ENCODE measurements at places on chromosomes 7 and 10.

DNA sequence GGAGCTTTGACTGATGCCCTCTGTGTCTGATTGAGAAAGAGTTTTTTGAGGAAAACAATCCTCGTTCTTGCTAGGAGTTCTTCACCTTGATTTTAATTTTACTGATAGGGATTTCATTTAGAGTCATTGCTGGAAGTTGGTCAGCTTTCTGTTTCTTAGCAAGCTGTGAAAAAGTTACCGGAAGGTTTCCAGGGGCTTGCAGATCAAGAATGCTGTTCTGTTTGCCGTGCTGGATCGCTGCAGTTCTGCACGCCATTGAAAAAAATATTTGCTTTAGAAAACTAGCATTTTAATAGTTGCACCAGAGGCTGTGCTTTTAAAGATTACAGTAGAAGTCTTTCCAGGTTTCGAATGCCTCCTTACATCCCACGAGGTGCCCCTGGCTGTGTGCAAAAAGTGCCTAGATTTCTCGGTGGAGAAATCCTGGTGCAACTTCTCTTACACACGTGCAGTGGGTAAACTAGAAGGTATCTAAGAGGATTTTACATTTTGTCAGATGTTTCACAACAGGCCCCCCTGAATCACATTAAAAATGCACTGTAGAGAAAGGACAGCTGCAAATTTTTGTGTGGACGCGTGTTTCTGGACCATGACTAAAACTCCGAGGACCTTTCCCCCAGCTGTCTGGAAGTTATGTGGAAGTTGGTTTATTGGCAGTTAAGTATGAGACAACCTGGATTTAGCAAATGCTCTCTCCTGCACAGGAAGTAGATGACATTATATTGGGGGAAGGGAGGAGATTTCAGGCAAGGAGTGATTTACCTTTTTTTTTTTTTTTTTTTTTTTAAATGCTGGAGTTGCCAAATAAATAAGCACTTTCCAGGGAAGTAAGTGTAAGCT is 5.8 kb downstream of the TCF7L2 start:
- peak; percentile 60 for DNase-seq

DNA sequence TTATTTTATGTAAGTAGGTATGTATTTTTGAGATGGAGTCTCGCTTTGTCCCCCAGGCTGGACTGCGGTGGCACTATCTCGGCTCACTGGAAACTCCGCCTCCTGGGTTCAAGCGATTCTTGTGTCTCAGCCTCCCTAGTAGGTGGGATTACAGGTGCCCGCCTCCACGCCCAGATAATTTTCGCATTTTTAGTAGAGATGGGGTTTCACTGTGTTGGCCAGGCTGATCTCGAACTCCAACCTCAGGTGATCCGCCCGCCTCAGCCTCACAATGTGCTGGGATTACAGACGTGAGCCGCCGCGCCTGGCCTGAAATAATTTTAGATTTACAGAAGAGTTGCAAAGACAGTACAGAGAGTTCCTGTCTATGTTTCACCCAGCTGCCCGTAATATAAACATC is 37.5 kb downstream of the PFKFB3 start:
- DNase-seq: no peak

GRCh38 chr10:31999070-31999660 is 57.1 kb downstream of the KIF5B start:
- DNase-seq: no peak

DNA sequence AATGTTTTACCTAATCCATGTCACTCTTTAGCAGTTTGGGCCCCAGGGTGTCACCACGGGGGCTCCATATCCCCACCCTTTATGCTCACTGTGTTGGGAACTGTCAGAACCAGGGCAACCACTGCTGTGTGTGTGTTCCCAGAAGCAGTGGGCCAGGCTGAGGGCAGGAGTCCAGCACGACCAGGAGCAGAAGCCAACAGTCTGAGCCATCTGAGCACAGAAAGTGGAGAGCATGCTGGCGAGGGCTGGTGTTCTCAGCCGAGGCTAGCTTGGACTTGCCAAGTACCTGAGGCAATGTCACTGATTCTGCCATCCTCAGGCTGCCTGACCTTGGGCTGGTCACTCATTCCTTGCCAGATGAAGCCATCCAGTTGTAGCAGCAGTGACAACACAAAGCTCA is 285.0 kb downstream of the BMPER start:
- DNase-seq: no peak

DNA sequence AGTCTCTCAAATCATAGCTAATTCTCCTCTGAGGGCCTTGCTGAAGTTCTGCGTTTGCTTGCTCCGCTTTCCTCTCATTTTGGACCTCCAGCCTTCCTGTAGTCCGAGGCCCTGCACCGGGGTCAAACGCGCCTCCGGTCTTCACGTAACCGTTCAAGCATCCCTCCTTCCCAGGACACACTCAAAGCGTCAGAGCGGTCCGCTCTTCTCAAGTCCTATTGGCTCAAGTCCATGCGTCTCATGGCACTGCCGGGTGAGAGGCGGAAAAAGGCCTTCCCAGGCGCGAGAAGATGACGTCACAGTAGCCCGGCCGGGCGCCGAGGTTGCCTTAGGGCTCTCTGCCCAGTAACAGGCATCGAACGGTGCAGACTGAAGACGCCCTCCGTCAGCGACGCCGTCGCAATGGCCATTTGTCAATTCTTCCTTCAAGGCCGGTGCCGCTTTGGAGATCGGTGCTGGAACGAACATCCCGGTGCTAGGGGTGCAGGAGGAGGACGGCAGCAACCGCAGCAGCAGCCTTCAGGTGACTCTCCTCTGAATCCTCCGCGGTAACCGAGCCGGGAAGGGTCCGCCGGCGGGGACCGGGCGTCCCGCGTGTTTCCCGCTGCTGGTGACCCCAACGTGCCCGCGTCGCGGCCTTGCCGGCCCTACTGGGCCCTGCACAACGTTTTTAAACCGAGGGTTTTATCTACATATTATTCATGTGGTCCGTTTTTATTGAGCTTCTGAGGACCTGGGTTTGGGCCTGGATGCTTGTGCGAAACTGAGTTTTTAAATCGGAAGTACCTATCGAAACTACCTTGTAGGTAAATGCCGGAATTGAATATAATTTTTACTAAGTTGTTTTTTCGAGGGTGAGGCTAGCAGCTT is at the start of gene NUP42:
NUP42 (plus strand) TSS at position 365 of the 870 bp plus-strand sequence; CDS start at position 403, 38 bp downstream.
- DNase-seq: peak; percentile 97

DNA sequence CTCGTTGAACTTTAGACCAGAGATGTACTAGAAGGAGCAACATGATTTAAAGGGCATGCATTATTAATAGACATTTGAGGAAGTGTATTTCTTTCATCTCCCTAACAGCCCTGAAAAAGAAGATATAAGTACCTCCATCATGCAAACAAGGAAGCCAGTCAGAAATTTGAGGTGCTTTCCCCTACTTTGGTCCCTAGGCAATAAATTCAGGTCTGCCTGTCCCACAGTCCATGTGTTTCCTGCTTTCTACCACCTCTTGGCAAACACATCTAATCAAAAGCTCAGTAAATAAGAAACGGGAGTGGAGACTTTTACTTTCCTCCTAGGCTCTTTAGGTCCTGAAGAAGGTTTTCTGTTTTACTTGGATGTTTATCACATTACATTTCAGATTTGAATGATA is 5.2 kb upstream of the SEMA3C start:
- DNase-seq: no peak

- DNase-seq: peak; percentile 62
Measured at GRCh38 chr7:77696643-77697534, 630 bp downstream of the RSBN1L start.

GRCh38 chr10:6840766-6841165 is 260.7 kb upstream of the PRKCQ start:
- peak; percentile 25 for DNase-seq

DNA sequence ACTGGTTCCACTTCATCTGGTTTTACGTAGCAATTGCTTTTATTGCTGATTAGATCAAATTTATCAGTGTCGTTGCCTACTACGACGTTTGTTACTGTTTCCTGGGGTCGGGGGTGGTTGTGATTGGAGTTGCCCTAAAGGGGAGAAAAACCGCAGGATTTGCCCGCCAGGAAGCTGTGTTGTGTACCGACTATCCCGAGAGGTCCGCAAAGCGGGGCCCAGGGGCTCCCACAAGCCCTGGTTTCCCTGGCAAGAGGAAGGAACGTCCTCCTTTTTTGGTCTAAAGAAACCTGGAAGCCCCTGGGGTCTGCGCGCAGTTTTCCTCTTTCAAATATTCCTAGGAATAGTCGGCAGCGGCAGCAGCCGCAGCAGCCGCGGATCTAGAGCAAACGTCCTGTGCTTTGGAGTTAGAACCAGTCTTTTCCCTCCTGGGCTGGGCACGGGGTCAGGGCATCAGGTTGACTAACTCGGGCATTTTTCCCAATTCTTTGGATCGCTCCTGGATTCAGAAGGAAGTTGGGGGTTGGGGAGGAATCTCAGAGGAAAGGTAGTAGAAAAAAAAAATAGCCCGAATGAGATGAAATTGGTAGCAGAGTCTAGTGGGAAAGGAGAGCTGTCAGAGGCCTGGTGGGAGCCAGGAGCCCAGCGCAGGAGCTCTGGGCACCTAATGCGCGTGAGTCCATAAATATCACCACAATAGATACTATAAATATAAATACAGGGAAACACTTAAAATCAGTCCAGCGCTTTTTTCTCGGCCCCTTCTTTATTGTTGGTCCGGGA is 4.6 kb downstream of the VAX1 start:
- DNase-seq: no peak

- no peak for DNase-seq
Measured at GRCh38 chr10:47114680-47115186, 185.3 kb upstream of the GDF10 start.

DNA sequence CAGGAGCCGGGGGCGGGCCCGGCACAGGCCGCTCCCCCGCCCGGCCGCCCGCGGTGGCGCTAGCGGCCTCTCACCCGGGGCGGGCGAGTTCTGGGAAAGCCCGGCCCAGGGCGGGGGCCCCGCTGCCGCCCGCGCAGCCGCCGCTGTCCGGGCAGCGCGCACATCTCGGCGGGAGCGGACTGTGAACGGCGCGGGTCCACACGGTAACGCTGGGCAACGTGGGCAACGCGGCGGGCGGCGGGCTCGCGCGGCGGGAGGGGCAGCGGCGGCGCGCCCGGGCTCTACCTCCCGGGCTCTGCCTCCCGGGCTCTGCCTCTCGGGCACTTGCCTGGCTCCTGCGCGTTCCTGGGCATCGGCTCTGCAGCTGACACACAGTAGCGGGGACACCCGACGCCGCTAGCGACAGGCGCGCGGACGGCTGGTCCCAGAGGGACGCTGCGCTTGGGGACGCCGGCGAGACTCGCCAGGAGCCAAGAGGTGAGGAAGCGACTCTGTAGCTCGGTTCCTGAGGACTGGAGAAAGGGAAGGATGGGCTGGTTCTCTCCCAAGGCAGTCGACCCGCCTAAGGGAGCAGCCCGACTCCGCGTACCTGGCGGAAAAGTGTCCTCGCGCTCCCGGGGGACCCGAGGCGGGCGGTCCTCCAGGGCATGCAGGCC is at the start of gene PLCE1:
PLCE1 (plus strand) TSS at position 150 of the 656 bp plus-strand sequence. CDS start 37,116 bp downstream, outside the sequence.
- no peak for DNase-seq

DNA sequence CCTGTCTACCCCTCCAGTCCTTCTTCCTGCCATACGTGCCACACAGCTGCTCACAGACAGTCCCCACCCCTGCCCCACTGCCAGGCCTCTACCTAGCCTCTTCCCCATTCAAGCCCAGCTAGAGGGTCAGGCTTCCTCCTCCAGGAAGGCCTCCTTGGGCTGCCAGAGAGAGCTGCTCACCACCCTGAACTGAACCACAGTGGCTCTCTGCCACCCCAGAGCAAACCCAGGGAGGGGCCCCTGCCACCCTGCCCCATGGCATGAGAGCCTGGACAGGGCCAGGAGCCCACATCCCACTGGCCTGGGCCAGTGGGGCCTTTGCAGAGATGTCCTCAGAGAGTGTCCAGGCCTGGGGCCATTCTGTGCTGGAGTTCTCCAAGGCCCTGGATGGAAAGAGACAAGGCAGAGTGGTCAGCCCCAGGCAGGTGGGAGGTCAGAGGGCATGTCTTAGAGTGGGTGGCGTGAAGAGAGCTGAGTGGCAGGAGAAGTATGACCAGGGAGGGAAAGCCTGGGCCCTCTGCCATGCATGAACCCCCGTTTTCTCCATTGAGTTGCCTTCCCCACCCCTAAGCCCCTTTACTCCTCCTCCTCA is 40.4 kb downstream of the TMEM270 start:
- DNase-seq: no peak

DNA sequence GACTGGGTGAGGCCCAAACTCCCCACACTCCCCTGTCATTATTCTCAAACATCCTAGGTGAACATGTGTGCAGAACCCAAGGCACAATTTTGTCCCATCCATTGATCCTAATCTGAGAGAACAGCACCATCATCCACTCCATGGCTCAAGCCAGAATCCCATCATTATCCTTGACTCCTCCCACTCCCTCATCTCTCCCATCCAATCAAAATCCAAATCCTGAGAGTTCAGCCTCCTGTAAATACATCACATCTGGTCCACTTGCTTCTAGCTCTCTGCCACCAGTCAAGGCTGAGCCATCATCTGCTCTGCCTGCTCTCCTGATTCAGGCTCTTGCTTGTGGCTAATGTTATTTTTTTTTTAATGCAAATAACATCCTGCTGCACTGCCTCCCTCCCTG is 75.9 kb upstream of the SLF2 start:
- DNase-seq: no peak

DNA sequence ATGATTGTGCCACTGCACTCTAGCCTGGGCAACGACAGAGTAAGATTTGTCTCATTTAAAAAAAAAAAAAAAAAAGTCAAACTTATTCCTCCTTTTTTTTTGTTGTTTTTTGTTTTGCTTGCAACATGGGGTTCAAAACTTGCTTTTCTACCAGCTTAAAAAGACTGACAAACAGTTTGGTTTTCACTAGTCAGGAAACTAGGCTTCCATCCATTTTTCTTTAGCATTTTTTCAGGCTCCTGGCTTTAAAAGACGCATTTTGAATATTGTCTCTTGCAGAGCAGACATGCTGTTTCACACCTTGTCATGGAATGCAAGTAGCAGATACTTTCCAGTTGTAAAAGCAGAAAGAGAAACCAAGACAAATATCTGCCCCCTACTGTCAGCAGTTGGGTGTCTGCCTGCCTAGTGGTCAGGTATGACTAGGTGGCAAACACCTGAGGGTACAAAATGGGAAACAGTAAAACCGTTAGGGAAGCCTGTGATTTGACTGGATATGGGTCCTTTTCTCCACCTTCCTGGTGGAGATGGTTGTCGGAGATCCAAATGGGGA is 139.9 kb downstream of the CCDC71L start:
- DNase-seq: peak; percentile 26

GRCh38 chr7:148905093-148905666 is 21.1 kb upstream of the EZH2 start:
- peak; percentile 36 for DNase-seq

DNA sequence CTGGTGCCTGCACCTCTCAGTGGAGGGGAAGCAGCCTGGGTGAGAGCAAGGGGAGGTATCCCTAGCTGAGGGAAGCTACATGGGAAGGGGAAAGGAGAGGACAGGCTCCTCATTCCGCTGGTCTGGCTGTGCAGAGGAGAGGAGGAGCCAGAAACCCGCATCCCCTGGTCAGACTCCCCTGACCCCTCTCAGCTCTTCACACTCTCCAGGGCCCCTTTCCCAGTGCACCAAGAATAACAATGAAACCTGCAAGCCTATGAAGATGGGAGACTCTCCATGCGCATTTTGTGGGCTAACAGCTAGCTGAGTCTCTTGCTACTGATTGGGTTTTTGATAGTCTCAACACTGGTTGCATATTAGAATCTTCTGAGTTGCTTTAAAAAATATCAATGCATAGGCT is 319.9 kb upstream of the COBL start:
- DNase-seq: no peak

GRCh38 chr10:7707858-7708622 is 4.9 kb downstream of the ITIH2 start:
- no peak for DNase-seq
